A549 (cell line): ENCODE measurements at places on chromosomes 5 and 9.

- DNase-seq, result no peak
Measured at GRCh38 chr9:134396825-134397224, 70.6 kb downstream of the RXRA start.

GRCh38 chr5:72242796-72243475 lies 77.1 kb downstream of the MRPS27 start:
- no peak for DNase-seq

DNA sequence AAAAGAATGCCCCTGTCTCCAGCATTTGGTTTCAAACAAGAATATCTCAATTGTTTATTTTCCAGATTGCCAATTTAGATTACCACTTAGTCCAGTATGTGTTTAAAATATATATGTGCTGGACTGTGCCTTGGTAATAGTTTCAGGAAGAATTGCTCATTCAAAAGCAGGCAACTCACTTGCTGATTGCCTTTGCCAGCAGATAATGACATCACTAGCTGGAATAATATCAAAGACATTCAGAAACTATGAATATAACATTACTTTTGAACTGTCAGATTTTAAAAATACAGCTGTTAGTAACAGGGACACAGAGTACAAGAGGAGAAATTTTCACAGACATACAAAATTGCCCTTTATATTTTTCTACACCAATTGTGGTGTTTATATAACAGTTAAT lies 96.0 kb upstream of the ITGA2 start:
- no peak for DNase-seq

DNA sequence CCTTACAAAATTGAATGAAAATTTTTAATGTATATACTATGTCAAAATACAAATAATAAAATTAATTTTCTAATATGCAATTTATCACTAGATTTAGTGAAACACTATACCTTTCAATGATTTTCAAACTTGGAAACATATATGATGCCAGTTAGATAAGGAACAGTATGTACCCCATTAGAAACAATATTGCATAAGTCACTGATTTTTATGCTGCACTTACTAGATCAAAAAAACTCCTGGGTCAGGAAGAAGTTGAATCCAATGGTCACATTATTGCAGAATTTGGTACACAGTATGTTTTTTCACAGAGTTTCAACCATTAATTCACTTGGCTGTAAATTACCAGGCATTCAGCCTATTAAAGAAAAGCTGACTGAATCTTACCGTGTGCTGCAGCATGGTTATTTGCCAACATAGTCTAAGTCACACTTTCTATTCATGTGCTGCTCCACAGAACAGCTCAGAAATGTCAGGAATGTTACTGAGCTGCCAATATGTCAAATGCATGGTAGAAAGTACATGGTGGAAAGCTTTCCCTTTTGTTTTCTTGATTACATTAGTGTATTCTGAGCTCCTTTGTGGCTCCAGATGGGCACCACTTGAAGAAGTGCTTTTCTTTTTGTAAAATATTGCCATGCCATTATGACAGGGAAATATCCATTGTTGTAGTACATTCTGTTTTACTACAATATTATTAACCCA lies 9.9 kb upstream of the PRR16 start:
- no peak for DNase-seq

GRCh38 chr9:79057576-79057975 lies 514.2 kb upstream of the TLE4 start:
- DNase-seq, result no peak

DNA sequence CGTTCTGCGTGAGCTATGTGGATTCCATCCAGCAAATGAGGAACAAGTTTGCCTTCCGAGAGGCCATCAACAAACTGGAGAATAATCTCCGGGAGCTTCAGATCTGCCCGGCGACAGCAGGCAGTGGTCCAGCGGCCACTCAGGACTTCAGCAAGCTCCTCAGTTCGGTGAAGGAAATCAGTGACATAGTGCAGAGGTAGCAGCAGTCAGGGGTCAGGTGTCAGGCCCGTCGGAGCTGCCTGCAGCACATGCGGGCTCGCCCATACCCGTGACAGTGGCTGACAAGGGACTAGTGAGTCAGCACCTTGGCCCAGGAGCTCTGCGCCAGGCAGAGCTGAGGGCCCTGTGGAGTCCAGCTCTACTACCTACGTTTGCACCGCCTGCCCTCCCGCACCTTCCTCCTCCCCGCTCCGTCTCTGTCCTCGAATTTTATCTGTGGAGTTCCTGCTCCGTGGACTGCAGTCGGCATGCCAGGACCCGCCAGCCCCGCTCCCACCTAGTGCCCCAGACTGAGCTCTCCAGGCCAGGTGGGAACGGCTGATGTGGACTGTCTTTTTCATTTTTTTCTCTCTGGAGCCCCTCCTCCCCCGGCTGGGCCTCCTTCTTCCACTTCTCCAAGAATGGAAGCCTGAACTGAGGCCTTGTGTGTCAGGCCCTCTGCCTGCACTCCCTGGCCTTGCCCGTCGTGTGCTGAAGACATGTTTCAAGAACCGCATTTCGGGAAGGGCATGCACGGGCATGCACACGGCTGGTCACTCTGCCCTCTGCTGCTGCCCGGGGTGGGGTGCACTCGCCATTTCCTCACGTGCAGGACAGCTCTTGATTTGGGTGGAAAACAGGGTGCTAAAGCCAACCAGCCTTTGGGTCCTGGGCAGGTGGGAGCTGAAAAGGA lies 10.9 kb downstream of the QRFP start:
- DNase-seq, result no peak

GRCh38 chr5:114989512-114989911 lies 180.2 kb downstream of the TRIM36 start:
- no peak for DNase-seq

- DNase-seq, result no peak
Measured at GRCh38 chr5:35815089-35815936, 41.4 kb upstream of the IL7R start.

DNA sequence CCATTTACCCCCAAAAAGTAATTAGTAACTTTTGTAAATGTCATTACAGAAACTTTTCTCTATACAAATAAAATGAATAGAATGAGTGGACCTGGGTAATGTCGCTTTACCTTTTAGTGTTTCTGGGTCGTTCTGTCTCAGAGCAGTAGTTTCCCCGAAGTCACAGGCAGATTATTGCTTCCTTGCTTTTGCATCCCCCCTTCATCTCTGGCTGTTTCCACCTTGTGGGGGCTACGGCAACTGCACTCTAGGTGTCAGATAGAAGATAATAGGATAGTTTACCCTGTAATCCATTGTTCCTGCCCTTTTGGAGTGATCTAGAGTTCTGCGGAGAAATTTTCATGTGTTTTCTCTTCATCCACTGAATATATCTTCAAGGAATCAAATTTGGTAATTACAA lies 68.7 kb downstream of the PRR16 start:
- DNase-seq, result no peak

DNA sequence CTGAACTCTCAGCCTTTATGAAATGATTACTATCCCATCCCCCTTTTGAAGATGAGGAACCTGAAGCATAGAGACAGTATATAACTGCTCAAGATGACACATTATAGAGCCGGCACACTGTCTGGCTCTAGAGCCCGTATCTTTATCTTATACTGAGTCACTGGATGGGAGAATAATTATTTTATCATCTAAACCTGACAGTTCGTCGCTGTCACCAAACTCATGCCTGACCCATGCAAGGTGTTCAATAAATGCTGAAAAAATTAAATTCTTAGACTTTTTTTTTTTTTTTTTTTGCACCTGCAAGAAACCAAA lies 38.8 kb downstream of the HOMER1 start:
- no peak for DNase-seq

GRCh38 chr5:150763023-150763769 lies 4.4 kb upstream of the DCTN4 start:
- DNase-seq, result peak; percentile 19

DNA sequence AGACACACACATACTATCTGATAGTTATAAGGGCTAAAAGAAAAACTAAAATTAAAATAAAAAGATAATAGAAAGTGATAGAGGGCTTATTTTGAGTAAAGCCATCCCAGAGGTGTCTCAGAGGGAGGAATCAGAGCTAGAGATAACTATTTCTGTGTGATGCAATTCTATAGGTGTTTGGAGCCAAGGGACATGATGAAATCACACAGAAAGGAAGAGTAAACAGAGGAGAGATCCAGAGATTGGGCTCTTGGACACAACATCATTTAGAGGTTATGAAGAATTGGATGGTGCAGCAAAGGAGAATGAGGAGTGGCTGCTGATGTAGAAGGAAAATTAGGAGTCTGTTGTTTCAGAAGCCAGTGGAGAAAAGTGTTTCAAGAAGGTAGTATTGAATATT lies 393.5 kb downstream of the DIRAS2 start:
- no peak for DNase-seq

DNA sequence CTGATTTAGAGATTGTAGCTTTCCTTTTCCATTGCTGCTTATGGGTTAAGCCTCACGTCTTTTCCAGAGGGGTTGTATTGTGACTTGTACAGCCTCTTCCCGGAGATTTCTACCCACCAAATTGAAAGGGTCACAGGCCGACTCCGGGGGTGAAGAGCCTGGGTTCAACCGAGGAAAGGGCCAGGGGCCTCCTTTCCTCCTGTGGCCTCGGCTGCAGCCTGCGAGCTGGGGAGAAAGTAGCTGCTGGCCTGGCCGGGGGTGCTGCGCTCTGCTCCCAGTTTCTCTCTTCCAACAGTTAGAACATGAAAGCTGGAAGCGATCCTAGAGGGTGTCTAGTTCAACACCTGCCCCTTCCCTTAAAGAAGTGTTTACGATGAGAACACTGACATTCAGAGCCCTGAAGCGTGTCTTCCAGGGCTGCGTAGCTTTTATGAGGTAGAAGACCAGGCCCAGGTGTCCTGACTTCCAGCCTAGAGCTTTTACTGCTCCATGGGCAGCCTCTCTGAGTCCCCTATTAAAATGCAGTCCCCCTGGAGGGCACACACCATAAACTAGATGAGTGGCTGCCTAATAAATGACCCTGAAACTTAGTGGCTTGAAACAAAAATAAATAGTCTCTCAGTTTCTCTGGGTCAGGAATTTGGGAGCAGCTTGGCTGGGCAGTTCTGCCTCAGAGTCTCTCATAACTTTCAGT lies 56.9 kb downstream of the ACER2 start:
- no peak for DNase-seq

DNA sequence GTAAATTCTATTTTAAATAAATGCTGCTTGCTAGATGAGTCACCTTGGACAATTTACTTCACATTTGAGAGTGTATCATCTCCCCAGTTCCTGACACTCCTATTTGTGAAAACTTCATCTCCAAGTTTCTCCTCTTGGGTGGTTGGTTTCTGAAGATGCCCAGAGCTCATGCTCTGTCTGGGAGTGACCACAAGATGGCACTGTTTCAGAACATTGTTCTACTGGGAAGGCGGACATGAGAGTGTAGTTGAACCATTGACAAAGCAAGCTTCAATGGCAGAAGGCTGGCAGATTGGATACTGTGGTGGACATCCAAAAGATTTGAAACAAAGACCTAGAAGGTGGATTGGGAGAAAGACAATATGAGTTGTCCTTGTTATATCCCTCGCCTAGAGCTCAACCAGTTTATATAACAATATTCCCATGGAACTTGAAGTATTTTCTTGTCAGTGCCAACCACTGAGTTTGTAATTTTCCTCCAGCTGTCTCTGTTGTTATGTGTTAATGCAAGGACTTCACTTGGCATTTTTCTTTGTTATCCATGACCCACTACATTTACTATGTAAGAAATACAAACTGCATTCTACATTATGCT lies 234.3 kb upstream of the ANKH start:
- peak; percentile 64 for DNase-seq

DNA sequence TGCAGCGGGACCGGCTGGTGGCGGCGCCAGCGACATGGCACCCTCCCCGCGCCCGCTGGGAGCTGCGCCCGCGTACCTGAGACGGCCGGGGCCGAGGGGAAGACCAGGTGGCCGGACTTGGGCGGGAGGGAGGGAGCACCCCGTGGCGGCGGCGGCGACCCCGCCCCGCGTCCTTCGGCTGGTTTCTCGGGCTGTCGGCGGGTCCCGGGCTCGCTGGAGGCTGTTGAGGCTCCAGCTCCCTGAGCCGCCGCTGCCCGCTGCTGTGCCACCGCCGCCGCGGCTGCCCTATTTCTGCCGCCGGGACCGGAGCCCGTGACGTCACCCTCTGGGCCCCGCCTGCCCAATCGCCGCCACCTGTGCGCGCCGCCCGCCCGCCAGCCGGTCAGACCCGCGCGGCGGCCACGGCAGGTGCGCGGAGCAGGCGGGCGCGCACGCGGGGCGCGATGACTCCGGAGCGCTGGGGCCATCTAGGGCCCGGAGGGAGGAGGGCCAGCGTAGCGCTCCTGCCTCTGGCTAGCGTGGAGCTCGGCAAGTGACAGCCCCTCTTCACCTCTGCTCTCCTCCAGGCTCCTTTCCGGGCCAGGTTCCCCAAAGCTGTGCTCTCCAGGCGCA lies at the start of gene FSTL4:
Gene FSTL4, minus strand, starts transcription at position 293 of the 612 bp plus-strand sequence.
- DNase-seq, result peak; percentile 46

GRCh38 chr5:7000310-7000709 lies 287.1 kb downstream of the TENT4A start:
- no peak for DNase-seq

DNA sequence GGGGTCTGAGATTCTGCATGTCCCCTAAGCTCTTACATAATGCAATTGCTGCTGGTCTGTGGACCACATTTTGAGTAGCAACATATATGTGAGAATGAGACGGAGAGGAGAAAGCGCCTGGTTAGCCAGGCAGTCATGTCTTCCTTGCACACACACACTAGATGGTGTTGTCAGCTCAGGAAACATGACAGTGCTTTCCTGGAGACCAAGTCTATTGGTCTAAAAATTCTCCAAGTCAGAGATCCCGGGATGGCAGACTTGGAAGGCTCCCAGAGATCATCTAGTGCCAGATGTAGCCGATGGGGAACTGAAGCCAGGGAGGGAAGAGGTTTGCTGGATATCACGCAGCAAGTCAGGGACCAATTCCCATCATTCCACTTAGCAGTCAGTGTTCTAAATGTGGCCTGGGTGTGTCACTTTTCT lies 53.4 kb downstream of the GALNT12 start:
- peak; percentile 21 for DNase-seq

GRCh38 chr9:134965851-134966250 lies 48.1 kb upstream of the FCN1 start:
- no peak for DNase-seq

GRCh38 chr9:97039514-97039860 lies 545 bp upstream of the CTSV start:
- DNase-seq, result peak; percentile 79

GRCh38 chr9:115117999-115118878 lies at the start of gene TNC:
Gene TNC, minus strand, starts transcription at chr9:115118157. Its CDS starts 27,139 bp downstream, at chr9:115091018.
- peak; percentile 8 for DNase-seq

GRCh38 chr9:122401896-122402295 lies 31.1 kb downstream of the PTGS1 start:
- no peak for DNase-seq

GRCh38 chr9:88378317-88378716 lies 9.9 kb upstream of the SPIN1 start:
- DNase-seq, result no peak

DNA sequence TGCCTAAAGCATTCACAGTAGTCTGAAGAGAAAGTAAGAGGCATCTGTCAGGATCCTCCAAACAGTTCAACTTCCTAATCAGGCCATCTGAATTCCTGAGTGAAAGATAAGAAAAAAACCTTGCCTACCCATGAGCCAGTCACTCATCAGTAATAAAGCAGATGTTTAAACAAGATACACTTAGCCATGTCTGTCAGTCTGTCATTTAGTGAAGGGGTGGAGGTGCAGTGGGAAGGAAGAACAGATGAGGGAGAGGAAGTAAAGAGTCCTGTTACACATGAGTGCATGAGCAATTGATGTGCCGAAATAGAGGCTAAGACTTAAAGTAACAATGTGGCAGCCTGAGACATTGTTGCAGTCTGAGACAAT lies 29.9 kb upstream of the DMRTA1 start:
- DNase-seq, result no peak

GRCh38 chr5:133738271-133738670 lies 125.9 kb upstream of the FSTL4 start:
- no peak for DNase-seq

- DNase-seq, result no peak
Measured at GRCh38 chr5:172905346-172906140, 53.7 kb upstream of the RPL26L1 start.

GRCh38 chr5:15786884-15787283 lies 286.9 kb downstream of the FBXL7 start:
- DNase-seq, result no peak
